Small intestine (tissue), 16 donors: ENCODE measurements at places on chromosomes 11 and 22.

GRCh38 chr11:102940714-102941588 lies 14.6 kb downstream of the MMP13 start:
- DNase-seq = peak; percentile 81

DNA sequence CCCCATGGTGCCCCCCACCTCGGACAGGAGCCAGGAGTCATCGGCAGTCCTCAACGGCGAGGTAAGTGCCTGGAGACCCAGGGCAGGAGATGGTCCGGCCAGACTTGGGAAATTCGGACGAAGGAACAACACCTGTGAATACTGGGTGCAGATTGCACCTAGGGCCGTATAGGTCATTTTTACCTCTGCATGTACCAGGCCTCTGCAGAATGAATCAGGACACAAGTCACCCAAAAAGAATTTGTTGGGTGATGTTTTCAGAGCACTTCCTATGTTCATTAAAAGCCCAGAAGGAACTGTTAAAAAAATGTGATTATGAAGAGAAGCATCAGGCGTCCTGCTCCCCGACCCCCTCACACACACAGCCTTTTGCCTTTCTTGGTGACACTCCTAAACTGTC lies 93.9 kb downstream of the C11orf91 start:
- DNase-seq = no peak

DNA sequence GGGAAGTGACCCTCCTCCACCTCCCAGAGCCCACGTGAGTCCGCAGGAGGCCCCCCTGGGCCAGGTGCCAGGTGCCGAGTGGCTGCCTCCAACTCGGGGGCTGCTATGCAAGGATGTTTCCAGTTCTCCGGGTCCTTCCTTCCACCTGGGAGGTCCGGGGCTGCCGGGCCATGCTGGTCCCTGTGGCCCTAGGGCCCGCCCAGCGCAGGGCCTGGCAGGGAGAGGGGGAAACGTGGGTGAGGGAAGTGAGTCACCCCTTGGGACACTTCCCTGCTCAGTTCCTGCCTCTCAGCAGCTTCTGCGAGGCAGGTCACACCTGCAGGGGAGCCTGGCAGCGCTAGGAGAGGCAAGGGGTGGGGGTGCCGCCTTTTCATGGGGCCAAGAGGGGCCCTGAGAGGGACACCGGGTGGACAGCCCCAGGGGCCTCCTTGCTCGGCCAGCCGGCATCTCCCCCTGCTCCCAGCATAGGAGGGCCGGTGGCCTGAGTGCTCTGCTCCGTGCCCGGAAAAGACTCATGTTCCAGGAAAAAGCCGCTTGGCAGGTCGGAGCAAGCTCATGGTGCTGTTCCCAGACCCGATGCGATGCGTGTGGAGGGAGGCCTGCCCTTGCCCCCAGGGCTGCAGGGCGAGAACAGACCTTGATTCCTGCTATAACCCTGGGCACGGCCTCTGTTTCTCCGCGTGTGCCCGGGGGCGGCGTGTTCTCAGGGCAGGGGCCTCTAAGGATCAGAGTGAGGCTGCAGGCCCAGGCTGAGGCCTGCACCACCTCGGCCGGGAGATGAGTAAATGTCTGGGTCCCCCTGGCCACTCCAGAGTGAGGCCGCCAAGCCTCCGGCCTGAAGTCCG lies 30.3 kb upstream of the WNT7B start:
- DNase-seq = no peak

DNA sequence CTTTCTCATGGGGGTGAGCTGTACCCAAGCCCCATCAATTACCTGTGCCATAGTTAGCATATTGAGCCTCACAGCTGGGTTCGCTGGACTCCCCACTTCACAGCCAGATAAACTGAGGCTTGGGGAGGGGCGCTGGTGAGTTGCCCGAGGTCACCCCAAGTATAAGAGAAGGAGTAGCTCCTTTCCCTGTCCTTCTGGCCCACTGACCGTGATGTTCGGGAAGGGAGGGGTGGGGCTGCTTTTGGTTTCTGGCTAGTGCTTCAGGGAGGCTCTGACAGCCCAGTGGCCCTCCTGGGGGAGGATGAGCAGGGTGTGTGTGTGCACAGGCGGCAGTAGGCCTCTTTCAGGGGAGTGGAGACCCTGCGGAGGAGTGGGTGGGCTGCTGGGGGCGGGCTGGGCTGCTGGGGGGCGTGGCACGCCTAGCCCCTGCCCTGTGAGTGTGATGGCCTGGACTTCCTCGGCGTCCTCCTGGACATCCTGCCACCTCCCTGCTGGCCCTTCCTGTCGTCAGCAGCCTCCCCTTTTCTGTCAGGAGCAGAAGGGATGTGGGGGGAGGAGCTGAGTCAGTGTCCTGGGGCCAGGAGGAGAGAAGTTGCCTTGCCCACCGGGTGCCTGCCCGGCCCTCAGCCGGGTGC lies 50.3 kb downstream of the TRIOBP start:
- peak; percentile 17 for DNase-seq

GRCh38 chr11:111388842-111389241 lies 9.8 kb upstream of the POU2AF1 start:
- no peak for DNase-seq

- DNase-seq = no peak
These were observed 21.5 kb downstream of the UEVLD start for GRCh38 chr11:18567081-18567480.

- DNase-seq = no peak
These were observed 792.0 kb downstream of the ETS1 start for GRCh38 chr11:127795326-127795725.

DNA sequence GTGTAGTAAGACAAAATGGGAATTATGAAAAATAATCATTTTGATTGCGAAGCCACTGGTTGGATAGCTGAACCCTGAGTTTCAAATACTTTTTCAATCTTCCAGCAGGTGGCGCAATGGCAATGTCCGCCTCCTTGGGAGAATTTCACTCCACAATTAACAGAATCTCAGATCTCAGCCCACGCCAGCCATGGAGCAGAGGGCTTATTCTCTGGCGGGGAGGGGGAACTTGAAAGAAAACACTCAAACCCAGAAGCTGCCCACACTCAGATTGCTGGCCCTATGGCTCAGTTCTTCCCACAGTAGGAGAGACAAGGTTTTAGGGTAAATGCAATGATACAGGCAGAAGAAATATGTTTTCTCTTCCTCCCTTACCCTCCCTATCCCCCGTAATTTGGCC lies 38.7 kb upstream of the RCN1 start:
- peak; percentile 49 for DNase-seq

- DNase-seq = no peak
These were observed 26.7 kb downstream of the ZBTB16 start for GRCh38 chr11:114085965-114086793.

- no peak for DNase-seq
These were observed 379.8 kb downstream of the SOX6 start for GRCh38 chr11:15976433-15977045.

DNA sequence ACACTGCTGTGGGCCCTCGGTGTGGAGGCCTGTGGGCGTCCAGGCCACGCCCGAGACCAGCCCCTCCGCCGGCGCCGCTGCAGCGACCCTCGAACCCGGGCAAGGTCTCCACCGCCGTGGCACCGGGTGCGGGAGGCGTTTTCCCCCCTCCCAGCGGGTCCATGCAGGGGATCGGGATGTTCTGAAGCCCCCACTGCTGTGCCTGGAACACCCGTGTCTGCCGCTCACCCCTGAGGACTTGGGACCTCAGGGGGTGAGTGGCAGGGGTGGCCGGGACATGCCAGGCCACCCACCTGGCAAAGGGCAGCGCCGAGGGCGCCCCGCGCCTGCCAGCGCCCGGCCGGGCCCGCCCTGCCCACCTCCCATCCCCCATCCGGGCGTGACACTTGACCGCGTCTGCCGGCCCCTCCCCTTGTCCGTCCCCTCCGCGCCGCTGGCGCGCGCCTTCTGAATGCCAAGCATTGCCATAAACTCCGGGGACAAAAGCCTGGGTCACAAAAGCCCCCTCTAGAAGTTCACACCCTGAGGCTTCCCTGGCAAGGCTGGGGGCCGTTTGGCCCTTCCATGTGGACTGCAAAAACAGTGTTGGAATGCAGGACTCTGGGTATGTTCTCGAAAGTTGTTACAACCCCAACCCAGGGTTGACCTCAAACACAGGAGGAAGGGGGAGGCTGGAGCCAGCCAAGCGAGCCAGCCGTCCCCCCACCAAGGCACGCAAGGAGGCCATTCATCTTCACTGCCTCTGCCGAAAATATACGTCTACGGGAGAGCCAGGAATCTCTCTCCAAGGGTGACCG lies 819 bp upstream of the KCNQ1OT1 start:
- DNase-seq = peak; percentile 78

- peak; percentile 0 for DNase-seq
These were observed 179.0 kb downstream of the GRM5 start for GRCh38 chr11:88886796-88887195.

GRCh38 chr22:48097723-48098122 lies 1335.3 kb downstream of the TBC1D22A start:
- DNase-seq = no peak

DNA sequence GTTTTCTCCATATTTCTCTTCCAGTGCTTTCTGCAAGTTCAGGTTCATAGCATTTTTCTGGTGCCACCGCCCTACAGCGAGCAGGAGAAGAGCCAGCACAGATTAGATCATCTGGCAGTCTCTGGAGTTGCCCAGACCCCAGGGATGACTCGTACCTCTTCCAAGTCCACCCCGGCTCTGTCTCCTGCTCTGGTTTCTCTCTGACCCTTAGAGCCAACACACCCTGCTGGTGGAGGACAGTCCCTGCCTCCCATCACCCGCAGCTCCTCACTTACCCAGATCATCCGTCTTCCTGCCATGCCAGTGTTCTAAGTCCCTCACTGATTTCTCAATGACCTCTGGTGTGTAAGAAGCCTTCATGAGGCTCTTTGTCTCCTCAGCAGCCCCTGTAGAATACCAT lies 28.0 kb downstream of the TST start:
- no peak for DNase-seq

DNA sequence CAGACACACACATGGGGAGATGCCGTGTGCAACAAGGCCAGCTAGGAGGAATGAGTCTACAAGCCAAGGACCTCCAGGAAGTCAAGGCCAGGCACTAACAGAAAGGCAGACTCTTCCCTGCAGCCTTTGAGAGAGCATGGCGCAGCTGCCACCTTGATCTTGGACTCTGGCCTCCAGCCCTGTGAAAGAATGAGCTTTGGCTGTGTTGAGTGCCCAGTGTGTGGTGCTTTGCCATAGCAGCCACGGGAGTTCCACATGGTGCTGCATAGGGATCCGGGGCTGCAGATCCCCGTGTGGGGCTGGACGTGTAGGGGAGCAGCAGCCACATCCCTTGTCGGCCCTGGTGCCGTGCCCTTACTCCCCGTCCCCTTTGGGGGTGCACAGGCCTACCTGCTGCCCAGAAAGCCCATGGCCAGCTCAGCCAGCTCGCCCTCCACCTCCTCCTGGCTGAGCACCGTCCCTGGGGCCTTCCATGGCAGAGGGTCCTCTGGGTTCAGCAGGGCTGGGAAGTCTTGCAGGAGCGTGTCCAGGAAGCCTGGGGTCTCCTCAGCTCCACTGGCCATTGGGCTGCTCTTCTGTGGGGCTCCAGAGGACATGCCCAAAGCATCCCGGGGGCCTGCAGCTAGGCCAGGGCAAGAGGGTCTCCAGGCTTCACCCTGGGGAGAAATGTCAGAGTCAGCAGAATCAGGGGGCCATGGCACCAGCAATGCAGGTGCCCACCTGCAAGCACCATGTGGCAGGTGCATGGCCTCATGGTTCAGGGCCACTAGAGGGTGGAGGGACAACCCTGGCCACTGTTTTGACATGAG lies 7.0 kb downstream of the PPM1F start:
- DNase-seq = peak; percentile 65

DNA sequence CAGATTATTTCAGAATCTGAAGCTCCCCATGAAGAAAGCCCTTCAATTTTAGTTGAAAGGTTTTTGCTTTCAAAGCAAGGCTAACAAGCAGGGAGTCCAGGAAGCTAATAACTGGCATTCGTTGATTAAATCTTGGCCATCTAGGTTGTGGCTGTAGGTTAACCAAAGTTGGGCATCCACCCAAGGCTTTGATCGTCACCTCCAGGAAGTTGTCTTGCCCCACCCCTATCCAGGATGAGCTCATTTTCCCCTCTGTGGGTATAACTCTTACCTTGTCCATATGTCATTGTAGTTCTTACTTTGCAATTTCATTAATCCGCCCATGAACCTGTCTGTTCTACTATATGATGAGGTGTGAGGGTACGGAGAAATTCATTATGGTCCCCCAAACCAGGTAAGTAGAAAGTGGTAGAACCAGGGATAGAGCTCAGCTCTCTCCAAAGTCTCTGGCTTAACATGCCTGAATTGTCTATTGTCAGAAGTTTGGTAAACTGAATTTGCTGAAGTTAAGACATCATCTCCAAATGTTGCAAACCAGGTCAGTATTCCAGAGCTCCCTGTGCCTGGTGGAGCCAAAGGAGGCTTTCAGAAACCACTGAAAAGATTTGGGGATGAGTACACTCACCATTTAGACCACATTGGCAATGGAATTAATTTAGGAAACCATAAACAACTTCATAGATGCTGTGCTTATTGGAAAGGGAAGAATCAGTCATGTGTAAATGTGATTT lies 97.1 kb downstream of the CD44 start:
- peak; percentile 65 for DNase-seq

DNA sequence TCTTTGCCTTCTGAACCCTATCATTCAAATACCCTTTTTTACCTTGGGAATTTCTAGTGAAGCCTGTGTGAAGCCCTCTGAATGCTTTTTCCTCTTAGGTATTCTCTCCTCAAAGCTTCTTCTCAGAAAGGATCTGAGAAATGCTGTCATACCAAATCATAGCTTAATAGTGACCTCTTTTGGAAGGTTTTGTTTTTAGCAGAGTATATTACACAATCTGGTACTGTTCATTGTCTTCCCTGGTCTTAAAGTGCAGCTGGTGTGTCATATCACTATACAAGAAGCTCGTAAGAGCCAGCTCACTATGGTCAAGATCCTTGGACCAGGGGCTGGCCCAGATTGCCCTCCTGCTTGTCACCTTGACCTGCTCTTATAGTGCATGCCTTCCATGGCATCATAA lies 204.4 kb upstream of the ANO5 start:
- no peak for DNase-seq

GRCh38 chr11:79159657-79160450 lies 281.0 kb downstream of the TENM4 start:
- DNase-seq = no peak

DNA sequence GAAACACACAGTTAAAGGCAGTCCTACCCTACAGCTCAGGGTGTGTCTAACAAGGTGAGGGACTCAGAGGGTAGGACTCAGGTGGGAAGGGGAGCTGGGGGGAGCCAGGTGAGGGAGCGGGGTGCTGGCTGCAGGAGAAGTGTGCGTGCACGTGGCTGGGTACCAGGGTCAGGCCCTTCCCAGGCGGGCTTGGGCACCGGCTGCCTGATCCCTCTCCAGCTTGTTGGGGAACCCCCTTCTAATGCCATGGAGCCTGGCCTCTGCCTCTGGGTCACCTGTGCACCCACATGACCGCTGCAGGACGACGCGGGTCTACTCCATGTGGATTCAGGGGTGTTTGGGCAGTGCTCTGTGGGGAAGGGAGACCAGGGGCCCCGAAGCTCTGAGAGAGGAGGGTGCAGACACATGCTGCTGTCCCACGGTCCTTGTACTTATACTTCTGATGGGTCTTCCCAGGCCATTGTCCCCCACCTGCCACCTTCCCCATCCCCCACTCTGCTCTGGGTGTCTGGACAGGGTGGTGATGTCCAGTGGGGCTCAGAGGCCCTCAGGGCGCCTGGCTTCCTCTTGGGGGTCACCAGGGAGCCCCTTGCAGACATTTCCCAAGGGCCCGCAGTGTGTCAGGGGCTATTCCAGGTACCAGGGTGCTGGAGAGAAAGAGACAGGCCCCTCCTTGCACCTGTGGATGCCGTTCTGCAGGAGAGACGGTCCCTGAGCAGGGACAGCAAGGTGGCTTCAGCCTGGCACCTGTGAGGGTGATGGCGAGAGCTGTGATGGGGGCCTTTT lies 10.4 kb upstream of the MRGPRD start:
- DNase-seq = no peak
